ENCODE measurements at places on chromosomes 3 and 15.
A peak's percentile ranks its signal among the peaks of the same experiment; 100 is the strongest.

GRCh38 chr3:64332459-64333350 lies 107.4 kb upstream of the PRICKLE2 start:
- DNase-seq, result no peak

GRCh38 chr3:141610939-141611338 lies 124.1 kb downstream of the RASA2 start:
- no peak for DNase-seq

DNA sequence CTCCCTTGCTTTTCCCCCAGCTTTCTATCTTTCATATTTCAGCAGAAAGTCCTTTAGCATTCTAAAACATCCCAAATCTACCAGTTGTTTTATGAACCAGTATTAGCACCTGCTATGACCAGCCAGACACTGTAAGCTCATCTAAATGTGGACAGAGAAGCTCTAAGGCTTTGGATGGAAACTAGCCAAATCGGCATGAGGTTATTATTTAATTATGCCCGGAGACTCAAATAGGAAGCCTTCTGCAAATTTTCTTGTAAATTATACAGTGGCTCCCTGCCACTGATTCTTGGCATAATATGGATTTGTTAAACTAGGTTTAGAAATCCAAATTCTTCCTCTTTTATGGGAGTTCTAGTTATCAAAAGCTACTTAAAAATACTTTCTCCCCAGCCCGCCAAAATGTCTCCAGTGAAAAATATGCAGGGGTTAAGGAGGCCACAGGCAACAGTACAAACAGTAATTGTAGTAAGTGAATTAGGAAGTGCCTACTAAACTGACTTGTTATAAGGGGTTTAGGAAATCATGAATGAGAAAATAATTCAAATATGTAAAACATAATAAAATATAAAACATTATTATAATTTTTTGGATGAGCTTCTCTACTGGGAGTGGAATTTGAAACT lies 15.4 kb downstream of the MYH15 start:
- no peak for DNase-seq

DNA sequence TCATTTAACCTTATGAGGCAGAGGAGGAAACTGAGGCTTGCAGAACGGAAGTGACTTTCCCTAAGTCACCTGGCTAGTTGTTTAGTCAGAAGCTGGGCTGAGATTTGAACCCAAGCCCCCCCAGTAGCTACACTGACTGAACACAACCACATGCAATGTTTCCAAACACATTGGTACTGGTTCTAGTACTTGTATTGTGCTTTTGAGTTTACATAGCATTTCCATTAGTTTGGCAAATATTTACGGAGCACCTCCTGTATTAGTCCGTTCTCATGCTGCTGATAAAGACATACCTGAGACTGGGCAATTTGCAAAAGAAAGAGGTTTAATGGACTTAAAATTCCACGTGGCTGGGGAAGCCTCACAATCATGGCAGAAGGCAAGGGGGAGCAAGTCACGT lies 56.3 kb upstream of the ITGA11 start:
- no peak for DNase-seq

DNA sequence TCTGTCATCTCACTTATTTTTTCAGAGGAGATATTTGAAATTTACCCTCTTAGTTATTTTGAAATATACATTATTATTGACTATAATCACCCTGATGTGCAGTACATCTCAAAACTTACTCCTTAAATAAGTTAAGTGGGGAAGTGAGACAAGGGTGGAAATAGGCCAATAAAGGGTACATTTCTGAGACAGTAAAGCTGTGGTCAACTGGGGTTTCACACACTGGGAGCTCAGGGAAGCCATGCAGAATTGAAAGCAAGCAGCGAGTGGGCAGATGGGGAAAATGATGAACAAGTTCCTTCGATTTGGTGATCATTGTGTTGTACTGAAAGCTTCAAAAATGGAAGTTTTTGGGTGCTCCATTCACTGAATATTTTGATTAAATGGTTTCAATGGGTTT lies 21.6 kb upstream of the MOBP start:
- DNase-seq, result no peak

GRCh38 chr3:161413127-161413854 lies 42.0 kb upstream of the SPTSSB start:
- DNase-seq, result no peak

GRCh38 chr3:69712269-69712668 lies 27.0 kb upstream of the MITF start:
- no peak for DNase-seq

GRCh38 chr15:31324186-31324585 lies 2.4 kb upstream of the KLF13 start:
- no peak for DNase-seq

DNA sequence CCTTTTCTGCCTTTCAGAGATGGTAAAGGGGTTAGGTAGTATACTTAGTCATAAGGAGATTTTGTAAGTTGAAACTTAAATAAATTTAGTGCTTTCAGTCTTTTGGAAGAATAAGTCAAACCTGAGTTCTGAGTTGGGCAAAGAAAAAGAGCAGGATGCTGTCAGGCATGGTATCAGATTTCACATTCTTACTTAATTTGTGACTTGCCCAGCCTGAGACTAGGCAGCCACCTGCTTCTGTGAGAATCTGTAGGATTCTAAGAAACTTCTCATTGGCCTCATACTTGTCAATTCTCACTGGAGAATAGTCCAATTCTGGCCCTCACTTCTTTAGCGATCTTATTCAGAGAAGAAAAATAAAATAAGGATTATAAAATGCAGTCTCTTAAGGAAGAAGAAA lies 577.5 kb downstream of the DIPK2A start:
- peak; percentile 21 for DNase-seq

DNA sequence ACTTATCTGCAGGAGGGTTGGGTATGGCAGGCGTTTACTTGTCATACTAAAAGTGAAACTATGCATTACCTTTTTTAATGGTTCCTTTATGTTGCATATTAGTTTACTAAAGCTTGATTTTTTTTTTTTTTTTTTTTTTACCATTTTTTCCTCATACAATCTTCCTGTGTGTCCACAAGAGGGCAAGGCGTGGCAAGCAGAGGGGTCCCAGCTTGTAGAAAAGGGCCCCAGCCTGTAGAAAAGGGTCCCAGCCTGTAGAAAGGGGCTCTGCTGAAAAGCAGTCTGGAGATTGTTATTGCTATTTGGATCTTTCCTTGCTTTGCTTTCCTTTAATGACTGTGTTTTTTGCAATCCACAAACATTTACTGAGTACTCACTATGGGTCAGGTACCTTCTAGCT lies 21.9 kb downstream of the MKRN2 start:
- no peak for DNase-seq

Data from renal pelvis (tissue), 12 donors.